Hippocampal formation (tissue), 2 donors: ENCODE measurements at places on chromosomes 1 and 21.

DNA sequence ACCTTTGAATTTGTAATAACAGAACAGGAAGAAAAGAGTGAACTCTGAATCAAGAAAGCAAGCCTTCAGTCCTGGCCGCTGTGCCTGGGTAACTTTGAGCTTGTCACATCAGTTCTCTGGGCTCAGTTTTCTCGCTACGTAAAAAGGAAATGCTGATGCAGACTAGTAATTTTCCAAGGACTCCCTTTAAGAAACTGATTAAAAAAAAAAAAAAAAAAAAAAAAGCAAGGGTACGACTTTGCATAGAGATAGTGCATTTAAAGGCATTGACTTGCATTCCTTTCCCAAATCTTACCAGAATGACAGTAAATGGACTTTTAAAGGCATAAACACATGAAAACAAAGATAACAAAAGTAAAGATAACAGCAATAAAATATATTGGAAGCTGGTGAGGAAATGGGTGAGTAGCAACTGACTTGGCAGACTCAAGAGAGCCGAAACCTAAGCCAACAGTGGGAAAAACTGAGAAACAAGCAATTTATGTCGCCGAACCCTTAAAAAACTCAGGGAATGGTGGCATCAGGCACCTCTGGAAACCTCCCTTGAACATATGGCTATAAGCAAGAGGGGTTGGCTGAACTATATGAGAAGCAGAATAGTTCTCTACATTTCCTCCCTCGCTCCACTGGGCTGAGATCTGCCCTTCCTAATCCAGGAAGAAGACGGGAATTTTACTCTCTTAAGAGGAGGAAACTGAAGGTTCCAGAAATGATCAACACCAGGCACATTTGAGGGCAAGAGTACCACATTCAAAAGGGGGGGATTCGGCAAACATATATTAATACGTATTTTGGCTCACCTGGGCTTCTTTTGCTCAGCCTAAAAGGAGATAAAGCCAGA, 189.2 kb downstream of the CDC7 start:
- DNase-seq = no peak

- DNase-seq = no peak
These were observed 152.7 kb downstream of the TGFBR3 start for GRCh38 chr1:91733108-91733710.

DNA sequence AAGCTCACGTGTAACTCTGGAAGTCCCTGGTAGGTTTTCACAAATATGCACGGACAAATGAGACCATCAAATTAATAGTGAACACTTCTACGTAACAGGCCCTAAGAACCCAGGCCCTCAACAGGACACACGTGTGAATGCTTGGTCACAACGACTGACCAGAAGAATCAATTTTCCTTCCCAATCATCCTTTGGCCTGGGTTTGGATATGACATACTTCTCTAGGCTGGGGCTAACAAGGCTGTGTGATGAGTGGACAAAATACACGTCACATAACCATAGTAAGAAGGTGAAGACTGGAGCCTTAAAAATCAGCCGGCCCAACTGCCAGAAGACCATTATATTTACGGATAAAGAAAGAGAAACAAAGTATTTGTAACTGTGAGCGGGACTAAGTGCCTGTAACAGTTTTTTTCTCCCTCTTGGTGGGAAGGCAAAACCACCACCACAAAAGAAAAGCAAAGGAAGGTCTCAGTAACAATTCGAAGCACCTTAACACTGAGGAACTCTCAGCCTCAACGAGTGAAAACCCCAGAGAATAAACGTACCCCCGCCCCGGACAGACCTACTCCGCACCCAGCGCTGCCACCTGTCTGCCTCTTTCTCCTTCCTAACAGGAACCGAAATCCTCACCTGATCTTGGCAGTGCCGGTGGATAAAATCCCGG, 450 bp downstream of the SDE2 start:
- no peak for DNase-seq

DNA sequence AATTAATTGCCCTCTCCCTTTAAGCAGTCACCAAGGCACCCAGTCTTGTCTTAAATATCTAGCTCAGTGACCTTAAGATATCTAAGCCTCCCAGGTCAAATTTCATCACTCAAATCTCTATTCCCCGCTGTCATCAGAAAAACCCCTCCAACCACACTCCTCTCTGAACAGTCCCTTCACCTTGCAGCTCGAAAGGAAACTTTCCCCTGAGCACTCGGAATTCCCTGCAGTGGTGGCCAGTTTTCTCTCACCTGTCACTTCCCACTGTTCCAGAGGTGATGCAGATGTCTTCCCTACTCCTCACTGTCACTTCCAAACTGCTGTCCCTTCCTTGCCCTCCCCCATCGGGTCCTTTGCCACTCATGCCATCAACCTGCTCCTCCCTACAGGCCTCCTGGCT, 15.3 kb upstream of the SSX2IP start:
- no peak for DNase-seq

GRCh38 chr1:240190881-240191401, 99.3 kb downstream of the FMN2 start:
- no peak for DNase-seq

DNA sequence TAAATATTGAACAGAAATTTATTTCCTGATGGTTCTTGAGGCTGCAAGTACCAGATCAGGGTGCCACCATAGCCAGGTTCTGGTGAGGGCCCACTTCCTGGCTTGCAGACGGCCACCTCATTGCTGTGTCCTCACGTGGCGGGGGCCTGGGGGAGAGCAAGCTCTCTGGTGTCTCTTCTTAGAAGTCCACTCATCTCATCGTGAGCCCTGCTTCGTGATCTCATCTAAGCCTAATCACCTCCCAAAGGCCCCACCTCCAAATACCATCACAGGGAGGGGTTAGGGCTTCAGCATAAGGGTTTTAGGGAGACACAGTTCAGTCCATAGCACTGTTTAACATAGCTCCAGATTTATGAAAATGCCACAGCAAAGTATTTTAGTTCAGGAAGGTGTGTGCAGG, 119.7 kb downstream of the PRDM2 start:
- no peak for DNase-seq

- DNase-seq = no peak
These were observed 88.5 kb downstream of the PTPRU start for GRCh38 chr1:29324771-29325351.

DNA sequence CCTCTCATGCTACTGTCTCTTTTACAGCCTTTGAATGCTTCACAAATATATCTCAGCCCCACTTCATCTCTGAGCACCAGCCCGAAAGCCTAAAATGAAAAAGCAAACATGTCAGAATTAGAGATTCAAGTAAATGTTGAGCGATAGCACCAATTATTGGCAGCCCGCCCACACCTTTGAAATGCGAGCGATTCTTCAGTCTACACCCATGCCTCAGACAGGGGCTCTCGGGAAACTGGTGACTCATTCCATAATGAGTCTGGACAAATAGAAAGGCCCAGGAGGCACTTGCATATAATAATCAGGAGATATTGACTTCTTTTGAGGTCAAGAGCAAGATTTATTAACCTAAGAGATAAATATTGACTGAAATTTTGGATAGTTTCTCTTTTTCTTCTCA, 487.3 kb upstream of the PTBP2 start:
- no peak for DNase-seq

DNA sequence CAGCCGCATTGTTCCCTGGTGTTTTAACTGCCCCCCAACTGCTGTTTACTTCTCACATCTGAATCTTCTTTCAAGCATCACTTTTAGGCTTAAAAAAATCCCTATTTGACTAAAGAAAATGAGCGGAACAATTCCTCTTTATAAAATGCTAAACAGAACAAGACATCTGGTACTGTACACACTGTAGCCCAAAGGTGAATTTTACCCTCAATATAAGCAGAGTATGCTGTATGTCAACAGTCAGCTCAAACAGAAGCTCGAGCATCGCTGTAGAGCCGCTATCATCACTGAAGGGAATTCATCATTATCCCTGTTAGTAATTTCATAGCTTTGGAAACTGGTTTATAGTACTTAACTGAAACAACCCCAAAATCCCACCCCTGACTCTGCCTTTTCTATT, 85.3 kb downstream of the LRRC8D start:
- no peak for DNase-seq

- DNase-seq = no peak
These were observed 5.5 kb downstream of the TNFRSF25 start for GRCh38 chr1:6460301-6461050.

- DNase-seq = no peak
These were observed 821.3 kb downstream of the USP25 start for GRCh38 chr21:16550917-16551741.

GRCh38 chr1:63772876-63773275, 941 bp upstream of the ROR1 start:
- no peak for DNase-seq

DNA sequence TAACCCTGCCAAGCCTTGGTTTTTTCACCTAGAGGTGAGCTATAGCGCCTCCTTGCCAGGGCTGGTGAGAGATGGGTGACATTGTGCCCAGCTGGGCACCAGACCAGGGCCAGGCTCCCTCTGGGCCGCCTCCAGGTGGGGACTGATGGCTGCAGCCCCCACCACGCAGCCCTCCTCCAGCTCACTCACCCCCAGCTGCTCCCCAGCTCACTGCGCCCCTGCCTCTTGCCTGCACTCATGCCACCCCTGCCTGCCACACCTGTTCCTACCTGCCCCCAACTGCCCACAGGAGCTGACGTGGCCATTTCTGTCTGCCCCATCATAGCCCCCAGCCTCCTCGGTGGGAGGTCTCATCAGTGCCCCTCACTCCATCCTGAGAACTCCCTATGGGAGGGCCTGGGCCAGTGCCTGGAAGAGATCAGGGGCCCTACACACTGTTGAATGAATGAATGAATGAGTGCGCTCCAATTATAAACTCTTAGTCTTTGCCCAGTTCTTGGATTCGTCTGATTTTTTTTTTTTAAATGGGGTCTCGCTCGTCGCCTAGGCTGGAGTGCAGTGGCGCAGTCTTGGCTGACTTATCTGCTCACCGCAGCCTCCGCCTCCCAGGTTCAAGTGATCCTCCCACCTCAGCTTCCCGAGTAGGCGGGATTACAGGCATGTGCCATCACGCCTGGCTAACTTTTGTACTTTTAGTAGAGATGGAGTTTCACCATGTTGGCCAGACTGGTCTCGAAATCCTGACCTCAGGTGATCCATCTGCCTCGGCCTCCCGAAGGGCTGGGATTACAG, 26.4 kb upstream of the VPS13D start:
- no peak for DNase-seq

DNA sequence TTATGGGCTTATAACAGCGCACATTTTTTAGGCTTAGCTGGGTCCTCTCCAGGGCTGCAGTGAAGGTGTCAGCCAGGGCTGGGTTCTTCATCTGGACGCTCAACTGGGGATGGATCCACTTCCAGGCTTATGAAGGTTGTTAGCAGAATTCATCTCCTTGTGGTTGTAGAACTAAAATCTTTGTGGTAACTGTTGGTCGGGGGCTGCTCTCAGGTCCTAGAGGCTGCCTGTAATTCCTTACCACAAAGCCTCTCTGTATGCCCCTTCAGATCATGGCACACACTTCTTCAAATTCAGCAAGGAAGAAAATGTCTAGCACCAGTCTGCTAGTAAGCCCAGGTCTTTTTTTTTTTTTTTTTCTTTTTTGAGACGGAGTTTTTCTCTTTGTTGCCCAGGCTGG, 40.9 kb upstream of the EPS8L3 start:
- DNase-seq = no peak

GRCh38 chr1:18560692-18561091, 70.0 kb upstream of the PAX7 start:
- DNase-seq = no peak

GRCh38 chr1:177383715-177384114, 213.0 kb downstream of the BRINP2 start:
- DNase-seq = no peak

GRCh38 chr1:174051956-174052355, 29.8 kb upstream of the RC3H1 start:
- peak; percentile 85 for DNase-seq

DNA sequence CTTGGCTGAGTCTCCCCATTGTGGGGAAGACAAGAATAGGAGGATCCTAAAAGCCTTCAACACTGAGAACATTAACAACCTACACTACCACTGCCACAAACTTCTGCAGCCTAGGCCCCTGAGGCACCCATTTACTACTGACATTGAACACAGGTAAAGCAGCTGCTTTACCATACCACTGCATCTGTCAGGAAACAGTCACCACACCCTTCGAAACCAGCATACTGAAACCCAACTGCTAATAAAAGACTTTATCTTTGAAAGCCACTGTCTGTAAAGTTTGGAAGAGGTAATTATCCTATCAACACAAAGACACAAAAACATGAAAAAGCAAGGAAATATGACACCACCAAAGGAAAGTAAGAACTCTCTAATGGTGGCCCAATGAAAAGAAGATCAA, 7.4 kb downstream of the IFNAR1 start:
- DNase-seq = no peak

- no peak for DNase-seq
These were observed 9.2 kb downstream of the GPR161 start for GRCh38 chr1:168127503-168127902.

DNA sequence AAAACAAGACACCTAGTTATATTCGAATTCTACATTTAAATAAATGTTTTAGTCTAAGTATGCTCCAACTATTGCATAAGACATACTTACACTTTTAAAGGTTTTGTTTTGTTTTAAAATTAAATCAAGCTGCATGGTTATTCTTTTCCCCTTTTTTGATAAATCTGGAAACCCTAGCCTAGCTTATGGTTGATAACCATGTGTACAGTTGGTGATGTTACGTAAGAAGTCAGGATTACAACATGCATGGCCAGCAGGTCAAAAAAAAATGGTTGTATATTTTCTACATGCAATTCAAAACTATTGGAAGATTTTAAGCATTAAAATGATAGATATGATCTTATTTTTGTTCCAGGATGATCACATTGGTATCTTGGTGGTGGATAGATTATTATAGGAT, 1600.6 kb downstream of the PLA2G4A start:
- DNase-seq = no peak

DNA sequence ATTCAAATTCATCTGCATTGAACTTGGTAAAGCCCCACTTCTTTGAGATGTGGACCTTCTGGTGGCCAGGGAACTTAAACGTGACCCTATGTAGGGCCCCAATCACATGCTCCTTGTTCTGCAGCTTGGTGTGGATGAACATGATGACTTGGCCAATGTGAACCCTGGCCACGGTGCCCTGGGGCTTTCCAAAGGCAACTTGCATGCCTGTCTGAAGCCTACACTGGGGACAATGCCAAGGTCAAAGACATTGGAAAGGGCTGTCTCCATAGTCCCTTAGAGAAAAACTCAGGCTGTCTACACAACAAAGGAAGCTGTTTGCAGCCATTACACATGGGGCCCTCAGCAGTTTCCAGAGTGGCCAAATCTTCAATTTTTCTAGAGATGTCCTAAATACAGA, 8.9 kb upstream of the VPS13D start:
- DNase-seq = no peak

DNA sequence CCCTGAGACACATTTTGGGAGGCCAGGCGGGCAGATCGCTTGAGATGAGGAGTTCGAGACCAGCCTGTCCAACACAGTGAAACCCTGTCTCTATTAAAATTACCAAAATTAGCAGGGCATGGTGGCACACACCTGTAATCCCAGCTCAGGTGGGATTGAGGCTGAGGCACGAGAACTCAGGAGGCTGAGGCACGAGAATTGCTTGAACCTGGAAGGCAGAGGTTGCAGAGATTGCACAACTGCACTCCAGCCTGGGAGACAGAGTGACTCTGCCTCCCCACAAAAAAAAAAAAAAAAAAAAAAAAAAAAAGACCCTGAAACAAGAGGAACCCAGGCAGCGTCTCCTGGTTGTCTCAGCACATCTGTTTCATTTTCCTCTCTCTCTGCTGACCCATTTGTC, 24.2 kb downstream of the PGM1 start:
- DNase-seq = no peak
